Dermis blood vessel endothelial cell (primary cell): ENCODE measurements at places on chromosomes 13 and 19. TPM values are rescaled to one million over a fixed set of nuclear protein-coding genes. Genes with fewer than 3 reads are reported as not detected.

Gene OVOL3
- not detected in 2 replicates for total RNA-seq

Gene TNNT1
- total RNA-seq = 0.60 and 1.7 TPM in 2 replicates

Gene SIAH3
- under 0.01 TPM in 1 of 2 replicates, not detected in the other for total RNA-seq

Gene RFPL4AL1
- total RNA-seq = 0.68 TPM in 1 of 2 replicates, not detected in the other

Gene ALG11
- 20.3 and 31.5 TPM in 2 replicates for total RNA-seq

Gene CEACAM21
- 3.2 and 9.4 TPM in 2 replicates for total RNA-seq

Gene ZNF154
- total RNA-seq = 1.3 and 2.4 TPM in 2 replicates

Gene OSCAR
- total RNA-seq = not detected in 2 replicates

Gene LILRB1
- not detected in 2 replicates for total RNA-seq

Gene CGB8
- total RNA-seq = not detected in 2 replicates

Gene LGI4
- 0.34 TPM in 1 of 2 replicates, not detected in the other for total RNA-seq

Gene ZNF85
- 9.7 and 12.8 TPM in 2 replicates for total RNA-seq

Gene PRR22
- 0.51 TPM in 2 replicates for total RNA-seq

Gene ZNF135
- 1.7 and 2.4 TPM in 2 replicates for total RNA-seq

Gene MUC16
- total RNA-seq = under 0.01 TPM in 1 of 2 replicates, not detected in the other

Gene PRTN3
- not detected in 2 replicates for total RNA-seq

Gene ZNF699
- total RNA-seq = 7.2 and 9.4 TPM in 2 replicates

Gene CAPN12
- 0.05 TPM in 1 of 2 replicates, not detected in the other for total RNA-seq

Gene IL17D
- total RNA-seq = 2.7 and 3.7 TPM in 2 replicates

Gene ZNF835
- total RNA-seq = 0.65 and 0.68 TPM in 2 replicates

Gene CYP4F3
- total RNA-seq = not detected in 2 replicates

Gene WASF3
- 19.4 and 35.9 TPM in 2 replicates for total RNA-seq

Gene CD37
- not detected in 2 replicates for total RNA-seq

Gene ZNF211
- 9.9 and 11.2 TPM in 2 replicates for total RNA-seq

Gene LHB
- not detected in 2 replicates for total RNA-seq

Gene CRLF1
- total RNA-seq = not detected in 2 replicates

Gene SOX1
- total RNA-seq = not detected in 2 replicates

Gene REEP6
- 0.34 and 1.0 TPM in 2 replicates for total RNA-seq

Gene SRRM5
- total RNA-seq = 0.05 and 0.17 TPM in 2 replicates

Gene PALM
- 56.3 and 109 TPM in 2 replicates for total RNA-seq

Gene FGF9
- under 0.01 TPM in 1 of 2 replicates, not detected in the other for total RNA-seq

Gene HMG20B
- 75.0 and 94.7 TPM in 2 replicates for total RNA-seq
